ENCODE measurements at places on chromosomes 6 and 20.

GRCh38 chr6:45772886-45773495 lies 242.7 kb downstream of the CLIC5 start:
- ATAC-seq: no peak

GRCh38 chr20:38167851-38168760 lies 3.0 kb upstream of the TGM2 start:
- ATAC-seq: no peak

GRCh38 chr6:92791403-92791802 lies 628.0 kb downstream of the EPHA7 start:
- ATAC-seq: no peak

DNA sequence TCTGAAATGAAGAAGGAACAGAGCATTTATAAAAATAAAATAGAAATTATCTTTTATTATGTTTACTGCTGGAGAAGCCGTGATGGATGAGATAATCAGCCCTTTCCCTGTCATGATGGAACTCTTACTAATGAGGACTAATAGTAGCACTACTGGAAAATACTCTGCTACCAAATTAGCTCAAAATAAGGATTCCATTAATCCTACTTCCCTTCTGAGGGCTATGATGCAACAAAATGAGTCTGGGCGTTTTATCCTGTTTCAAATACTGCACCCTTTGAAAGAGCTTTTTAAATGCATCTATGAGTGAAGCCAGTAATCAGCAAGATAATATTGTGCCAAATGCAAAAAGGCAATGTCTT lies 59.3 kb upstream of the CARMIL1 start:
- peak; percentile 32 for ATAC-seq

Measured in esophagus mucosa (tissue), 1 donor.